ENCODE measurements at places on chromosomes 3 and 15. TPM values are rescaled to one million over a fixed set of nuclear protein-coding genes. Genes with fewer than 3 reads are reported as not detected.

- no peaks in the 10 kb centered on the region for H3K36me3 ChIP-seq
- DNase-seq, result no peak
- no peak overlapping the region for H3K4me3 ChIP-seq
- H3K27ac ChIP-seq, result no peak overlapping the region
- H3K4me1 ChIP-seq, result no peaks in the 10 kb centered on the region
- H3K27me3 ChIP-seq, result no peaks in the 10 kb centered on the region
Observed at GRCh38 chr3:68793759-68794701, 138.3 kb downstream of the TAFA4 start.

GRCh38 chr3:169764312-169764881, 463 bp downstream of the TERC start:
- H3K4me1 ChIP-seq, result peaks cover 15% of the 10 kb centered on the region
- H3K27ac ChIP-seq, result peak overlapping the region; percentile 92
- no peak for DNase-seq
- no peaks in the 10 kb centered on the region for H3K36me3 ChIP-seq

GRCh38 chr15:68992696-68993095, 21.8 kb upstream of the NOX5 start:
- H3K4me3 ChIP-seq, result no peak overlapping the region
- H3K27ac ChIP-seq, result no peak overlapping the region
- H3K36me3 ChIP-seq, result no peaks in the 10 kb centered on the region
- DNase-seq, result no peak
- no peaks in the 10 kb centered on the region for H3K4me1 ChIP-seq
- no peaks in the 10 kb centered on the region for H3K27me3 ChIP-seq

OR5K2 gene
- not detected for total RNA-seq

CFAP92 gene
- not detected for total RNA-seq

COLQ gene
- total RNA-seq, result 12.8 TPM

PODXL2 gene
- total RNA-seq, result 2.9 TPM

COL7A1 gene
- total RNA-seq, result 148 TPM
